ENCODE measurements at places on chromosomes 12 and 14.

DNA sequence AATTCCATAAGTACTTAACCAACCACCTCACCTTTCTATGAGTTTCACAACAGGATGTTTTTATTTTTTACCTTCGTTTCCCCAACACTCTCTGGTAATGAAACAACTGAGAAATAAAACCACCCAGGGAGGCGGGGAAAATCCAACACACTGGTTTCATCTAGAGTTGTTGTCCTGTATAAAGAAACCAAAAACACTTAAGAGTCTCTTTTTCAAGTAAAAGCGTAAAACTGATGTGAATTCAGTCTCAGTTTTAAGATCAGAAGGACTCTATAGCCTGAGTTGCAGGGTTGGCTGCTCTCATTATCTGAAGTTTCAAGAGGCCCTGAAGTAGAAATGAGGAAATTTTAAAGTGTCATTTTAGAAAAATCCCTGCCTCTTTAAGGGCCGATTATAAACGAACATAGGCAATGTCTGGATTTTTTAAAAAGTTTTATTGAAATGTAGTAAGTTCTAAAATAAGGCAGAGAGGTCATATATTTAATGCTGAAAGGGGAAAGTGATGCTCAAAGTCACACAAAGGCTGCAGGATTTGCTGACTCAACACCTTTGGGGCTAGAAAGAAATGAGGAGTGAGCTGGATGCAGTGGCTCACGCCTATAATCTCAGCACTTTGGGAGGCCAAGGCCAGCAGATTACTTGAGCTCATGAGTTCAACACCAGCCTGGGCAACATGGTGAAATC, 27.2 kb downstream of the HIGD1C start:
- DNase-seq, result no peak

DNA sequence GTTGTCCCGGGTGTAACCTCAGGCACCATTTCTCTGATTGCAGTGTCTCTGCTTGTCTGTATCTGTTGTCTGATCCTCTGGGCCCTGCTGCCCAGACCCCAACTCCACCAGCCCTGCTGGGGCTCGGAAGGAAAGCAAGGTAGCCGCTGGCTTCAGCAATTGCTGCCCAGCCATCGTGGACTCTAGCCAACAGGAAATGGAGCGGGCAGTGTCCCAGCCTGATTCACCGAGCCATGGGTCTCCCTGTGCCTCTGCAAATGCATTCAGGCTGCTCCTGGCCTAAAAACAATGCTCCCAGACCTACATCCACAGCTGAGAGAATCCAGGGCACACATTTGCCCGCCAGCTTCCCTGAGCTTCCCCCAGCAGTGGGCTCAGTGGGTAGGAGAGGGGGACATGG, 9.2 kb downstream of the TUNAR start:
- DNase-seq, result no peak

GRCh38 chr12:102051431-102051965, 10.3 kb downstream of the WASHC3 start:
- no peak for DNase-seq

- DNase-seq, result no peak
These were observed 32.0 kb upstream of the SELPLG start for GRCh38 chr12:108665608-108666202.
